CD4-positive, alpha-beta T cell (primary cell): ENCODE measurements at places on chromosomes 5 and 9. TPM values are rescaled to one million over a fixed set of nuclear protein-coding genes. Genes with fewer than 3 reads are reported as not detected.

- DNase-seq: no peak
- H3K36me3 ChIP-seq: no peaks in the 10 kb centered on the region
- no peak overlapping the region for H3K27ac ChIP-seq
- H3K27me3 ChIP-seq: no peaks in the 10 kb centered on the region
- no peak overlapping the region for H3K4me3 ChIP-seq
- no peaks in the 10 kb centered on the region for H3K4me1 ChIP-seq
These were observed 344.7 kb upstream of the RGMB start for GRCh38 chr5:98428806-98429205.

DNA sequence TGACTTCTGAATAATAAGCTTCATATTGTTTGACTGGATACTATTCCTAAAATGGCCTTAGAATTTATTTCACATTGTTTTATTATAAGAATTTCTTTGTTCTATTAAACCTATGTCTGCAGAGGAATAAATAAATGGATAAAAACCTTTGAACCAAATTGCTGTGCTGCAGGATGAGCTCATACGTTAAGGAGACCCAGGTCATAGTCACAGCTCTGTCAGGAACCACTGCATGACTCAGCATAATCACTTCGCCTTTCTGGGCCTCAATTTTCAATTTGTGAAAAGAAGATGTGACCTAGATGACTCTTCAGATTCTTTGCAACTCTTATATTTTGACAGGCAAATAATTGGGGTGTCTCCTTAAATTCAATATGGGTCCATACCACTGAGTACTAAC is 36.7 kb upstream of the HMHB1 start:
- no peaks in the 10 kb centered on the region for H3K36me3 ChIP-seq
- no peaks in the 10 kb centered on the region for H3K4me1 ChIP-seq
- no peak for DNase-seq

DNA sequence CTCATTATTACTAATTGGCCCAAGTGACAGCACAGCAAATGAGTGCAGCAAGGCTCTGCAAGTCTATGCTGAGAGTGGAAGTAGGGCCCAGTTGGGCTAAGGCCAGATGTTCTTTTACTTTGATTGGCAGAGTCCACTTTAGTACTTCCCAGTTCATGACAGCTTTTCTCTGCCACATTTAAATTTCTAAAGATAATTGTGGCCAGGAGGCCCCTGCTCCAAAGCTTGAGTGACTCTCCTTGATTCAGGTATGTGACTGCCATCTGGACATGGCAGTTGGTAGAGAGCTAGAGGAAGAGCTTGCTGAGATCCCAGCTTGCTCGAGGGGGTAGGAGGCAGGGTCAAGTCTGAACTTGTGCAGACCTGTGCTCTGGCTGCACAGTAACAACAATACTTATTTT is 154.1 kb downstream of the CARTPT start:
- no peaks in the 10 kb centered on the region for H3K27me3 ChIP-seq
- H3K27ac ChIP-seq: no peak overlapping the region
- no peak overlapping the region for H3K4me3 ChIP-seq
- DNase-seq: no peak

GRCh38 chr5:103466495-103466894 is 96.1 kb downstream of the NUDT12 start:
- no peak overlapping the region for H3K27ac ChIP-seq
- H3K36me3 ChIP-seq: no peaks in the 10 kb centered on the region
- no peaks in the 10 kb centered on the region for H3K27me3 ChIP-seq
- DNase-seq: no peak
- H3K4me1 ChIP-seq: no peaks in the 10 kb centered on the region

FOXD4 gene
- not detected for total RNA-seq
